EH (cell line): ENCODE measurements at places on chromosomes 13 and 19.
A peak's percentile ranks its signal among the peaks of the same experiment; 100 is the strongest.

DNA sequence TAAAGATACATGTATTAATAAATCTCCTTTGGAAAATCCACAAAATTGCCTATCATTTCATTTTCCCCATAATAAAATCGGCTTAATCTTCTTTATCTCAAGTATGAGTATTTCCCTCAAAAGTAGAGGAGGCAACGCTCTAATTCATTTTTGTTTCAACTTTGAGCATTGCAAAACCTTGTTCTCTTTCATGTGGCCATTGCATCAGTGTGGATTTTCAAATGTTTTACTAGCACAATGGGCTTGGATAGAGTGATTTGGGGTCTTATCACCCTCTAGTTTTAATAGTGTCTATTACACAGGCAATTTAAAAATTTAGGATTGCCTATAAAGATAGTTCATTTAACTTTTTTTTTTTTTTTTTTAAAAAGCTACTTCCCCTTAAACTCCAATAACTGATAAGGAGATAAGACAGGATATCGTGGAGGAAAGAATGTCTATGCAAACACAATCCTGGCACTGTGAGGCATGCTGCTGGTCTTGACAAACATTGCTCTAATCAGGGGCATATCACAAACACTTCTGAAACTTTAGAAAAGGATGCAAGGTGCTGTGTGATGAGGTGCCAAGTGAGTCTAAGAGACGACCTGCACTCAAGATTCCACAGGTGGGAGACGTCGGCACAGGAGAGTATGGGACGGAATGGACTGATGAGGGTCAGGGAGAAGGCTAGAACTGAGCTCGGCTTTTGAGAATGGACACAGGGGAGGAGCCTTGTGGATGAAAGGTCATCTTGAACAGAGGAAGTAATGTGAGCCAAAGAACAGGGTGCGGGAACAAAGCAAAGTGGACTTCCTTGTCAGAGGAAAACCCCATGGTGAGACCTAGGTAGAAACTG is 199.7 kb downstream of the IRS2 start:
- no peak for DNase-seq

GRCh38 chr13:106522898-106523525 is 12.4 kb downstream of the EFNB2 start:
- DNase-seq: no peak

- DNase-seq: no peak
These were observed 853.2 kb downstream of the UQCRFS1 start for GRCh38 chr19:28359431-28360414.

- peak; percentile 55 for DNase-seq
These were observed 216.0 kb downstream of the DNAJC15 start for GRCh38 chr13:43239275-43239840.

DNA sequence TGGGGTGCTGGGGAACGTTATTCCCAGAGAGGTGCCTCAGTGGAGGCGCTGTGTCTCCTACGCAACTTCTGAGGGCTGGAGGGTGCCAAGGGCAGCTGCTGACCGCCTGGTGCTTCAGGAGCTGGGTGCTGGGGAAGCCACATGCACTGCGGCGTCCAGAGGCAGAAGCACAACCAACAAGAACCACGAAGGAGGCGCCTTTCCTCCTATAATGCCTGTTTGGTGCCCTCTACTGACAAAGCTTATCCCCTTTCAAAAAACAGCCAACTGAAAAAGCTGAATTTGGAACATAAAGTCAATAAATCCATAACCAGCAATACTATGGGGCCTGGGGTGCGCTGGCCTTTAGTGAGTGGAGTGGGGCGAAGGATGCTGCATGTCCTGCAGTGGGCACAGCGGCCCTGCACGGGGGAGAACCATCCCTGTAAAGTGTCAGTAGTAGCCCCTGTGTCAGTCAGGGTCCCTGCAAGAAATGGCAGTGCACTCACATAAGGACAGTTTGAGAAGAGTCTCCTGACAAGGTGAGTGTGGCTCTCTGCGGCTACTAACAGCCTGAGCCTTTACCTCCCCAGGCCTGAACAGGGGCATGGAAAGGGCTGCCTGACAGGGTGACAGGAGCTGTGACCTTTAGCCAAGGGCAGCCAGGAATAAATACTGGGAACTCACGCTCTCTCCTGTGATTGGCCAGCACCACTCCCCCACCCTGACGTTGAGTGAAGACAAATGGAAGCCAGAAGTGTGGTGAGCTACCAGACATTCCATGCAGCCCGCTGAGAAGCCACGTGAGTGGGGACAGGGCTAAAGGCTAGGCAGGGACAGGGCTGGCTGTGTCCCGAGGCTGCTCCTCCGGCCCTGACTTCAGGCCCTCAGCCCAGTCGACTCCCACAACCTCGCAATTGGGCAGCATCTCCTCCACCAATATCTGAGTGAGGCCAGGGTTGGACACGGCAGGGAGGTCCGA is 4.5 kb upstream of the B3GNT8 start:
- peak; percentile 43 for DNase-seq

- no peak for DNase-seq
These were observed 322.3 kb downstream of the DLEU7 start for GRCh38 chr13:50521006-50521830.

DNA sequence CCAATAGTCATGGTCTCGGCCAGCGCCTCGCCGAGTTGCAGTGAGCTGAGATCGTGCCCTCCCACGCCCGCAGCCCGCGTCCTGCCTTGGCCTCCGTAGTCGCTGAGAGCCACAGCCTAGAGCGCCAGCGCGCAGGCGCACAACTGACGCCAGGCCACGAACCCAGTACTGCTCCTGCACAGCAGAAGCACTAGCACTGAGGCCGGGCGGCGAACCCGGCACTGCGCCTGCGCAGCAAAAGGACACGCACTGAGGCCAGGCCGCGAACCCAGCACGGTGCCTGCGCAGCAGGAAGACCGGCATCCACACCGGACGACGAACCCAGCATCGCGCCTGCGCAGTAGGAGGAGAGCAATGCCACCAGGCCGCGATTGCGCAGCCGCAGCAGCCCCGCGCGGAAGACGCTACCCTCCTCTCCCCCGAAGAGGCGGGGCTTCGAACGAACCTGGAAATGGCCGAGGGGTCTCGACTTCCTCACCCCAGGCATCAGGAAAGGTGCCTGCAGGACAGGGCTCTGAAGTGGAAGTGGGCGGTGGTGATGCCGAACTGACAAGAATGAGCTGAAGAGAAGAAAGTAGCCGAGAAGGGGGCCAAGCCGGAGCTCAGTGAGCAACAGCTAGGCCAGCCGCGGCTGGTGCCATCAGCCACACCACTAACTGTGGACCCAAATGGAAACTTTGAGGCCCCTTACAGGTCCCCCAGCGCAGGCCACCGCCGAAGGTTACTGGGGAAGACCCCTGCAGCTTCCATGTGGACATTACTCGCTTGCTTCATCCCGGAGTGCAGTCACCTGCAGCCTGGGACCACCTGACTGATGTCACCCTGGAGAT is 7.5 kb downstream of the F10 start:
- no peak for DNase-seq

- DNase-seq: no peak
These were observed 11.2 kb upstream of the PROZ start for GRCh38 chr13:113147206-113147605.

DNA sequence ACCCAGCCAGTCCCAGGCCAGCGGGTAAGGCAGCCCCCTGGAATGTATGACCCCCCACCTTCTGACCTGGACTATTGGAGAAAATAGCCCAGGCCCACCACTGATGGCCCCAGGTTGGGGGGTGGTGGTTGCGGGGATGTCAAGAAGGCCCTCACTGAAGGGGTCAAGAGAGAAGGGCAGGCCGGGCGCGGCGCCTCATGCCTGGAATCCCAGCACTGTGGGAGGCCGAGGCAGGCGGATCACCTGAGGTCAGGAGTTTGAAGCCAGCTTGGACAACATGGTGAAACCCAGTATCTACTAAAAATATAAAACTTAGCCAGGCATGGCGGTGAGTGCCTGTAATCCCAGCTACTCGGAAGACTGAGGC is 1.5 kb upstream of the ADAMTSL5 start:
- no peak for DNase-seq

- no peak for DNase-seq
These were observed 11.8 kb downstream of the LIG1 start for GRCh38 chr19:48158210-48158790.

DNA sequence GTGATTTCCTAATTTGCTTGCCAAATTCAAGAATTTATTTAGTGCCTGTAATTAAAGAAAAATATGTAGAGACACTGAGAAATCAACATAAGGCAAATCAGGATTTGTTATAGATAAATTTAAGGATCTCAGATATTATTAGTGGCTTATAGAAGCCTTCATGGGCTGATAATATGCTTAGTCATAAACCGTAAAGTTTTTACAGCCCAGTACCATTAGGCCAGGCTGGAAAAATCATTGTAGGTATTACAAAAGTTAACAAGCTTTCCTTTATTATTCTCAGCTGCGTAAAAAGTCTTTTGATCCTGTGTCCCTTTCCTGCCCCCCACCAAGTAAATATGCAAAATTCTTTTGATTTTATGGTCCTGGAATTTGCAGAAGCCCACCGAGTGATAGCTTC is 58.2 kb downstream of the SLITRK6 start:
- DNase-seq: no peak
